Stimulated activated CD4-positive, alpha-beta T cell treated with anti-CD3 and anti-CD28 coated beads, Interleukin-4, amount 100 ng/mL, for 48 hours (primary cell): ENCODE measurements at places on chromosomes 4 and X.

DNA sequence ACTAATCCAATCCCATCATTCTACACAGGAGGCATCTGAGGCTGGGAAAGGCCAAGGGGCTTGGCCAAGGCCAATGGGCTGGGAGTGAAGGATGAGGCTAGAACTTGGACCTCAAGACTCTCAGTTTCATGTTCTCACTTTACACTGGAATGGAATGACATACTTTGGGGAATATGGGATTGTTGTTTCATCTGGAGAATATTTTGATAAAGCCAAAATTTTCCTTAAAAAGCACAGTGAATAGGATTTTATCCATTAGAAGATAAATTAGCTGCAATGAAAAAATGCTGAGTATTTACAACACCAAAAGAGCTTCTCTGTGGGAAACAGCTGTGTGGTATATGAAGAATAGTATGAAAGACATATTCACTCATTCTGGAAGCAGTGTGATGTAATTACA lies 29.3 kb downstream of the SMIM20 start:
- DNase-seq = no peak

DNA sequence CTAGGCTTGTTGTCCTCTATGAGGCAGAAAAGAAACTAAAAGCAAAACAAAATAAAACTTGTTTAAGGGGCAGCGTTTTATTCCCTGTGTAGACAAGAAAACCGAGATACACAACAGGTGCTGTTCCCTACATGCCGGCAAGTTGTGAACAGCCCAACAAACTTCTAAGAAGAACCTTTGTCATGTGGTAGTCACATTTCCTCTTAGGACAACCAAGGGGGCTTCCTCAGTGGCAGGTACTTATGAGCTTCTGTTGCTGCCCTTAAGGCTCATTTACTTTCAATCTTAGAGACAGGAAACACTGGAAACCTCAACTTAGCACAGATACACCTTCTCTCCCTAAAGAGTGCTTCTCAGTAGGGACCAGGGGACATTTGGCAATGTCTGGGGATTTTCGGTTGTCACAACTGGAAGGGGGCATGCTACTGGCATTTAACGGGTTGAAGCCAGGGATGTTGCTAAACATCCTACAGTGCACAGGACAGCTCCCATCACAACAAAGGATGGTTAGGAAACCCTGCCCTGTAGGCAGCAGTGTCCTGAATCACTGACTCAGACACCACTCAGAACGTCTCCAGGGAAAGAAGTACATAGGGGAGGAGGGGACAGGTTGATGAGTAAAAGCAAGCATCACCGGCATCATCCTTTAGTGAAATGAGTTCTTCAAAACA lies 111.0 kb downstream of the ASB9 start:
- no peak for DNase-seq

- DNase-seq = no peak
Measured at GRCh38 chr4:138897811-138898226, 117.8 kb upstream of the NOCT start.

DNA sequence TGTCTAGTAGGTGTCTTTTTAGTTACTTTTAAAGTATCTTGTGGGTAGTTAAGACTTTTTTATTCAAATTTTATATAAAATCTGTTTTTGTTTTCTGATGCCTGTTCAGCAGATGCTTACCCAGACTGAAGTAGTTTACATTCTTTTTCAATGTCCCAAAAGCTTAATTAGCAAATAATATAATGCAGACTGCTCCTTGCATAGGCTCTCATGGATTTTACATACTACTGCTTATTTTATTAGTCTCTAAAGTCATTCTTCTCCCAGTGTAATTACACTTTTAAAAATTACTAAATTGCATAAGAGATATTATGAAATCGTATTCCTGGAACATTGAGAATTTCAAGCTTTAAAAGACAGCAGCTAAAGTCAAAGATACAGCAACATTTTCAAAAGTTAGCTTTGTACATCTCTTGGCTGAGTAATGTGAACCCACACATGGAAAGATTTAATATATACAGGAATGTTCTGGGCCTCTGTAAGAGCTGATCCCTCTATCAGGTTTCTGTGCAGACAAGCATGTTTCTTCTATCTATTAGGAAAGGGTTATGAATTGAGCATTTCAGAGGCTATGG lies 148.4 kb upstream of the SPRY1 start:
- no peak for DNase-seq

DNA sequence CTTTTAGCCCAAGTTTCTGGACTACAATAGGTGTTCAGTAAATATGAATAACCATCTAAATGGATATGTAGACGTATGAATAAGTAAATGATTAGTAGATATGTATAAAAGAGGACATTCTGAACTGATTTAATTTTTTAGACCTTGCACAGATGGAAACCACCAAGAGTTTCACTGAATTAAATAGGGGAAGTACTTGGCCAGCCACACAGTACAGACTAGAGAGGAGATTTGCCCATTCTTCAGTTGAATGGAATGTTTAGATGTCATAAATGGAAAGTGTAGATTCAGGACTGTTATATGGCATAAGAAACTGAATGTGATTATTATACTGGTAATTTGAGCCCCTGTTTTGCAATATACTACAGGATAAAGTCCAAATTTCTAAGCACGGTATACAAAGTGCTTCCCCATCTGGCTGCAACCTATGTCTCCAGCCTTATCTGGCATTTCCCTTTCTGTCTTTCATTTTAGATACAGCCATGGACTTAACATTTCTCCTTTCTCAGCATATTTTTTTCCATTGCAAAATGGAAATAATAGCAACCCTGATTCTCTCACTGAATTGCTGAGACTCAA lies 137.8 kb upstream of the HS3ST1 start:
- no peak for DNase-seq

- DNase-seq = no peak
Measured at GRCh38 chrX:119427795-119428185, 28.7 kb downstream of the SLC25A43 start.

DNA sequence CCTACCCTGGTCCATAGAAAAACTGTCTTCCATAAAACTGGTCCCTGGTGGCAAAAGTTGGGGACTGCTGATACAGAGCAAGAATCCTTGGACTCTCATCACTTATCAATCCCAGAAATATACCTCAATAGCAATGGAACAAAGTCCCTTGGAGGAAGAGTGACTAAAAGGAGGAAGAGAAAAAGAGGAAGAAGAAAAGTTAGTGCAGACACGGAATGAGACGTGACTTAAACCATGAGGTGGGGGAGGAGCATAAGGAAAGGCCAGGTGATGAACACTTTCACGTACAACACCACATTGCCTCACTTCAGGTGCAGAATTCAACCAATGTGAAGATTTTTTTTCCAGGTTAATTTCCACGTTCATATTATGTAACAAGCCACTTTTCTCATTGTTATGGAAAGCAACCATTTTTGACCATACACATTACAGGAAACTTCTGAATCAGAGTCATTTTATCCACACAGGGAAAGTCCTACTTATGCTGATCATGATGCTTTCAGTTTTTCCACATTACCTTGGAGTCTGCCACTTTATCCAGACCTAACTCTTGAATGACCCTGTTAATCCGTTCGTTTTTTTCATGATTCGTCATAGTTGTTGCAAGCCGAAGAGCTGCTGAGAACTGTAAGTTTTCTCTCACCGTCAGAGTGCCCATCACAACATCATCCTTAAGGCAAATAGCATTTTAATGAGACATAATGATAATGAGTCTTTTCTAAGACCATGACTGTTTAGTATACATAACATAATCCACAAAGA lies 27.7 kb downstream of the ABCG2 start:
- no peak for DNase-seq

- DNase-seq = no peak
Measured at GRCh38 chr4:52780617-52781354, 29.6 kb upstream of the ERVMER34-1 start.

GRCh38 chrX:63613531-63614028 lies 171.4 kb downstream of the ARHGEF9 start:
- no peak for DNase-seq

- DNase-seq = no peak
Measured at GRCh38 chr4:186772936-186773487, 49.4 kb upstream of the FAT1 start.

DNA sequence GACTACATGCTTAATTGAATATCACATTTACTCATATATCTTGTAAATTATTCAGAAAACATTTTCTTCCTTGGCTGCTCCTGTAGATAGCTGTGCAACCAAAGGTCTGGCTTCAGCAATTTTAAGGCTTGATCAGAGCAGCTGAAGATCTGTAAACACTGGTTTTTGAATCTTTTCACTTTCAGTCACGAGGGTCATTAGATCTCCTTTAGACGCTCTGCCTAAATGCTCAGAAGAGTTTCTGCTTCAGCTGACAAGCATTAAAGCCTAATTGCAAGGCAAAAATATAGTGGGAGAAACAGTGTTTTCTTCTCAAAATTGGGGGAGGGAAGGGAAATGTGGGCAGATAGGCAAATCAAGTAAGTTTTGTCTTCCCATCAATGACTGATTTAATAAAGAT lies 25.7 kb downstream of the TRPC5 start:
- no peak for DNase-seq

GRCh38 chr4:178198691-178199090 lies 756.5 kb upstream of the AGA start:
- DNase-seq = no peak

DNA sequence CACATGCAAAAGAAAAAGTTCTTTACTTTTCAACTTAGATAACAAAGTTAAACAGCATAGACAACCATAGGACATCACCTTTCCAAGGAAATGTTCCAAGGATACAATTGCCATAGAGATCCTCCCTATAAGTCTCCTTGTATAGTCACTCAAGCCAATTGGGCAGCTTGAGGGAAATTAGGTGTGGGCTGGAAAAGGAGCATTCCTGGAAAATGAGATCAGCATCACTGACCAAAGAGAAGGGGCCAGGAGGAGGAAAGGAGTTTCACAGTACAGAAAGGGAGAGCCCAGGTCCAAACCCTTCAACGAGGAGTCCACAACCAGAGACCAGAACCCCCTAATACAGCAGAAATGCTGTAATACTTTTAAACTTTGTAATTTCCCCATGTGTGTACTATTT lies 91.5 kb upstream of the PPARGC1A start:
- no peak for DNase-seq

DNA sequence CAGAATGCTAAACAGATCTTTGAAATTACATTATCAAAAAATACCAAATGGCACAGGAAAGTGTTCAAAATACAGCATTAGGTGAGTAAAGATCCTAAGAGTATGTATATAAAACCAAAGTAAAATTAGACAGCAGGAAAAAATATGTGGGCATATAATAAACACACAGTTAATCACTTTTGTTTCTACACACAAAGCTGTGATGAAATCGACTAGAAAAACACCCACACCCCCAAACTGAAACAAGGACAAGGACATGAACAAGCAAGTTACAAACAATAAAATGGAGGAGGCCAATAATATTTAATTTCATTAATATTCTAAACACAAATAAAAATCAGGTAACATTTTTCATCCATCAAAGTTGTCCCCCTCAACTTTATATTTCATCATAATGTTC lies 143.2 kb downstream of the FRYL start:
- no peak for DNase-seq

GRCh38 chrX:35675151-35675550 lies 123.0 kb upstream of the MAGEB16 start:
- DNase-seq = no peak
